CD4-positive, alpha-beta T cell treated with Interleukin-15 for 4 hours (primary cell): ENCODE measurements at places on chromosomes 4 and X.

- DNase-seq, result no peak
These were observed 74.2 kb upstream of the CPEB2 start for GRCh38 chr4:14928035-14928434.

DNA sequence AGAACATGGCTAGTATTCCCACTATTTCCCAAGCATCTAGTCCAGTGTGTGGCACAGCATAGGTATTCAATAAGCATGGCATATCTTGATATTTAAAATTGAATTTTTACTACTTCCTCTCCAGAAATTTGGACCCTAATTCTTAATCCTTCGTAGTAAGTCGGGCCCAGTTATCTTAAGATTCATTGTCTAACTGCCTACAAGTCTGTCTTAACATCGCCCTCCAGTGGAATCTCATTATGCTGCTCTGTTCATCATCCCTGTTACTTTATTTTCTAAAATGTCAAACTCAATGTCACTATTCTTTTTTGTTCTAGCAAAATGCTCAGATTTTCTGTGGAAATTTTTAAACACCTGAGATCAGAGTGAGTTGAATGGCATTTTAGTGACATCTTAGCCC is 606.2 kb downstream of the KLHL13 start:
- DNase-seq, result no peak

GRCh38 chr4:73648478-73648877 is 28.2 kb upstream of the RASSF6 start:
- no peak for DNase-seq

DNA sequence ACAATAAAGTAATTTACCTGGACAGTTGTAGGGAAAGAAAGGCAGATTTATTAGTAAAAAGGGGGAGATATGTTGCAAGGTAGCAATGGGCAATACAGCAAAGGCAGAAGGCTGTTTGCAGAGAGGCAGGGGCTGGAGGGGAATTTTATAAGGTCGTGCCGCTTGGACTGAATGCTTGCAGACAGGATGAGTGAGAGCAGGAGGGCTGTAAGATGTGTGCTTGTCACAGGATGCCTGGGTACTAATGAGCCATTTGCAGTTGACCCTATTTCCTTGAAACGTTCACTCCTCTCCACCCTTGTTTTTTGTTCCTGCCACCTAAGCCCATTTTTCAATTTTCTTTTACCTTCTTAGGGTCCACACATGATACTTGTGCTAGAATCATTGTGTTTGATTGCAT is 214.7 kb downstream of the TRAM1L1 start:
- DNase-seq, result no peak

DNA sequence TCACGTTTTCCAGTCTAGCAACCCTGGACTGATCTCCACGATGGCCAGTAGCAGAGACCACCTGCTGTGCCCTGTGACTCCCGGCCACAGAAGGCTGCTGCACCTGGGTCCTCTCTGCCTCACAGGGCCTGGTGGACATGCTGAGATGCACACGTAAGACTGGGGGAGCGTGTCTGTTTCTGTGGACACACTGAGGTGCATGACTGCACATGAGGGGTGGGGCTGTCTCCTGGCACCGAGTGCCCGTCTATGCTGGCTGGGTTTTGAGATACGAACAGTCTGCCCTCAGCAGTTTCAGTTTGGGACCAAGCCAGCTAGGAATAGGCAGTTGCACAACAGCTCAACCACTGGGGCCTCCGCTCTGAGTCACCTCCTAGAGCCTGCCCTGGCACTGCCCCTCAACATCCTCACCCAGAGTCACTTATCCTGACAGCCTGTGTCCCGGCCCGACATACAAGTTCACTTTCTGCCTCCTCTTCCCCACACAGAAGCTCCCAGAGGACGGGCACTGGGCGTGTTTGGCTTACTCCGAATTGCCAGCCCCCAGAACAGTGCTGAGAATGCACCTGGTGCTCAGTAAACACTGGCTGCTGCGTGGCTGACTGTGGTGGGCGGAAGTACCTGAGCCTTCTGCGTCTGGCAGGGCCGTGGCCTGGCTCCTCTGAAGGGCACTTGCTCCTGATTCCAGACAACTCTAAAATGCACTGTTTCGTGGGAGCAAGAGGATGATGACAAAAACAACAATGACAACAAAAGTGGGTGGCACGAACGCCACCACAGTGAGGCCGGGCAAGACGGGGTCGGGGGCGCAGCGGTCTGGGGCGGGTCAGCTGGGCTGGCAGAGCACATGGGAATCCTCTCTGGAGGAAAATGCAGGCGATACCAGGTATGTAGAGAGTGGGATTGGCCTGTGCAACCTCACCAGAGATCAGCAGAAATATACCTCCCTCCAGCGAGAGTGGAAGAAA is 30.9 kb downstream of the RNF212 start:
- no peak for DNase-seq

GRCh38 chr4:79013756-79014155 is 74.5 kb upstream of the PAQR3 start:
- DNase-seq, result no peak

- no peak for DNase-seq
These were observed 9.1 kb downstream of the PPAT start for GRCh38 chr4:56426273-56426672.

GRCh38 chr4:142383354-142383753 is 462.7 kb downstream of the INPP4B start:
- no peak for DNase-seq

DNA sequence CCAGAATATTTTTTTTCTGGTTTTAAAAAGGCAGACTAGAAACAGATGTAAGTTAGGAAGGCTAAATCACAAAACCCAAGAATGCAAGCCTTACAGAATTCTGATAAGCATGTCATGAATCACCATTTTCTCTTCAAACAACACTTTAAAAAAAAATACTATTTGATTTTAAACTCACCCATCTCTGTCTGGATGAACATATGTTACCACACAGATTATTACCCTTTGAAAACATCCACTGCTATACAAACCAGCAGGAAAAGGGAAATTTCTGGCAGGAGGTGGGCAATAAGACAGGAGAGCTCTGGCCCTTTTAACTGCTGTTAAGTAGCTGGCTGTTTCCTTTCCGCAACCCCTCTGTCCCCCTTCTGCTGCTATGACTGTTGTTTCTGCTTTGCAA is 317.7 kb upstream of the NOCT start:
- no peak for DNase-seq

DNA sequence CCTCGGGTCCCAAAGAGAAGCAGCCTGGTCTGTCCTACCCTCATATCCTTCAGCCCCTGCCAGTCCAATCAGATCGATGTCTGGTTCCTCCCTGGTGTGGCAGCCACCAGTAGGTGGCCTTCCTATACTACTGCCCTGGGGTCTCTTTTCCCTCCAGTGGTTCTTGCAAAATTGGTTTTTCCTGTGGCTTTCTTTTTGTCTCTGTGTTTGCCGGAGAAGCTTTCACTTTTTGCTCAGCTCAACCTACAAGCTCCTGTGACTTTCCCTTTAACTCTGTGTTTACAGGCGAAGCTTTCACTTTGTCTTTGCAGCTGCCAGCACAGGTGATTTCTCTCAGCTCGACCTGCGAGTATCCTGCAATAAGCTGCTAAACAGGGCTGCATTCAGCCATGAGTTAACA is 46.8 kb downstream of the UGT2A3 start:
- DNase-seq, result no peak

DNA sequence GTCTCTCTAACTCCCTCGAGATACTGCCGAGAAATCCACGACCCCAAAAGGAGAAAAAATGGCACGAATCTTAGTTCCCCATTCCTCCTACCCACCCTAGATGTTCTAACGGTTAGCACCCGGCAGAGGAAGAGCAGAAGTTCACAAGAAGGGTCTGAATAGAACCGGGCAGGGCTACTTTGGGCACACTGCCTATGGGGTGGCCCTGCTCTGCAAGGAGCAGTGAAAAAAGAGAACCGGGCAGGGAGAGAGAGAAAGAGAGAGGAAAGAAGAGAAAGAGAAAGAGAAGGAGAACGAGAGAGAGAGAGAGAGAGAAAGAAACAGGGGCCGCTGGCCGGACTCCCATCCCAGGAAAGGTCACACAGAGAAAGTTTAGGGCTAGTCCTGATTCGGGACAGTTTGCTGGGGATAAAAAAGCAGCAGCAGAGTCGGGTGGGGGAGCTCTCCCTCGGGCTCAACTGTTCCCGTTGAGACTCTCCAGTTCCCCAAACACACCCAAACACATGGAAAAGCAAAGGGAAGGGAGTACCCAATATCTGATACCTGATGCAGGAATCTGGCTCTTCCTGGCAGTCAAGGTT is 468 bp downstream of the GLA start:
- no peak for DNase-seq

DNA sequence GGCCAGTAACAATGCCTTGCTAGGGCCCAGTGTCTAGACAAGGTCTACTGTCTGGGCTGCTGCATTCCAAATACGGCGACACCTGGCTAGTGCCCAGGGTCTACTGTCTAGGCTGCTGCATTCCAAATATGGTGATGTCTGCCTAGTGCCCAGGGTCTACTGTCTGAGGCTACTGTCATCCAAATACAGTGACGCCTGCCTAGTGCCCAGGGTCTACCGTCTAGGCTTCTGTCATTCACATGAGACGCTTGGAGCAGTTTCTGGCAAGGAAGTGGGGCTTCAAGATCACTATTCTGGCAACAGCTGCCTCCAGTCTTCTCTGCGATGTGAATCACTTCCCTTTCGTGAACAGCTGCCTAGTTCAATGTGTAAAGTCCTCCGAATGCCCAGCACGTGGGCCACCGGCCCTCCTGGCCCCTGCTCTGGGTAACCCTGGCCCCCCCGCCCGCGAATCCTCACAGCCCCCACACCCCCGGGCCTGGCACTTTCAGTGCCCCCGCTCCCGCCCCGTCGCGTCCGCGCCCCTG is 12.7 kb downstream of the ACOX3 start:
- peak; percentile 19 for DNase-seq

- no peak for DNase-seq
These were observed 135.1 kb upstream of the GEMIN8 start for GRCh38 chrX:14164828-14165227.

GRCh38 chr4:26201120-26201519 is 119.7 kb upstream of the RBPJ start:
- DNase-seq, result no peak

DNA sequence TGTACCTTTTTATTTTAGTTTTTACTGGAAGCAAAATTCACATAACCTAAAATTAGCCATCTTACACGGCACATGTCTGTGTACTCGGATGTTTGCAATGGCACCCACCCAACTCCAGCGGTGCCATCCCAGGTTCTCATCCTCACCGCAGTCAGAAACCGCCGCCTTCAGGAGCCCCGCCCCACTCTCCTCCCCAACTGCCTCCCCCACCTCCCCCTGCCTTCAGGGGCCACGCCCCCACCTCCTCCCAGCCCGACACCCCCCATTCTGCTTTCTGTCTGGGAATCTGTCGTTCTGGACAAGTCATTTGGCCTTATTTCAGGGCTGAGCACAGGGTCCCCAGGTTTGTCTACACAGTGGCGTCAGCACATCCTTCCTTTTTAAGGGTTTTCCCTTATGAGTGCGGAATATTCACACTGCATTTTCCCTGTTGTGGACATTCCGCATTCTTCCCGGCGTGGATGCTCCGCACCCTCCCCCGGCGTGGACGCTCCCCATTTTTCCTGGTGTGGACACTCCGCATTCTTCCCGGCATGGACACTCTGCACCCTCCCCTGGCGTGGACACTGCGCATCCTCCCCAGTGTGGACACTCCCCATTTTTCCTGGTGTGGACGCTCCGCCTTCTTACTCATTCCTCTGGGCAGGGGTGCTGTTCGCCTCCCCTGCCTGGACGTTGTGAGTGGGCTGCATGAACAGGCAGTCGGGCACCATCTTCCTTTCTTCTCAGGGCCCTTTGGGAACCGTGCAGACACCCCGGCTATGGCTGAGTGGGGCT is 135.4 kb upstream of the NKX1-1 start:
- no peak for DNase-seq

DNA sequence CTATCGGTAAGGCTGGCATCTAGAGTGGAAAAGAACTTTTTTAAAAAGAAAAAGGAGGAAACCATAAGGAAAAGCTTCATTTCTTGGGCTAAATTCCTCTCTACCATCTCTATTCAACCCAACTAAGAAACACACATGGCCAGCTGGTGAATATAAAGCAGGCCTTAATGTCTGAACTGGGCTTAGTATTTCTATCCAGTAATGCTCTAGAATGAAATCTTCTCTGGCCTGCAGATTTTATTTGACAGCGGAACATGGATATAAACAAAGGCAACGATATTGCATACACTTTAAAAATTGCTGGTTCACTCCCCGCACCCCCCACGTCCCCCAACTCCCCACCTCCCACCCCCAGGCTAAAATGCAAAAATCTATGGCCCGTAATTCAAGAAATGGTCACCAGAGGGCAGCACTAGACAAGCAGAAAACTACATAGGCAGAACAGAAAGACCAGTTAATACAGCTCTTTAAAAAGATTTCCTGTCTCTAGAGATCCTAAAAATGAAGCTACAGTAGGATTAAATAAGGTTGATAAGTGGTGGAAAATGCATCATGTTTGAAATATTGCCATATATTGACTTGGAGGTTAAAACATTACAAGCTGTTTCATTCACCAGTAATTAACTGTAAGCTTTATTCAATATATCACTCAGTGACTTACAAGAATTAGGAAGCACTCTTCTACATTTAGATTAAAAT is 155.2 kb upstream of the GALNT7 start:
- peak; percentile 59 for DNase-seq

DNA sequence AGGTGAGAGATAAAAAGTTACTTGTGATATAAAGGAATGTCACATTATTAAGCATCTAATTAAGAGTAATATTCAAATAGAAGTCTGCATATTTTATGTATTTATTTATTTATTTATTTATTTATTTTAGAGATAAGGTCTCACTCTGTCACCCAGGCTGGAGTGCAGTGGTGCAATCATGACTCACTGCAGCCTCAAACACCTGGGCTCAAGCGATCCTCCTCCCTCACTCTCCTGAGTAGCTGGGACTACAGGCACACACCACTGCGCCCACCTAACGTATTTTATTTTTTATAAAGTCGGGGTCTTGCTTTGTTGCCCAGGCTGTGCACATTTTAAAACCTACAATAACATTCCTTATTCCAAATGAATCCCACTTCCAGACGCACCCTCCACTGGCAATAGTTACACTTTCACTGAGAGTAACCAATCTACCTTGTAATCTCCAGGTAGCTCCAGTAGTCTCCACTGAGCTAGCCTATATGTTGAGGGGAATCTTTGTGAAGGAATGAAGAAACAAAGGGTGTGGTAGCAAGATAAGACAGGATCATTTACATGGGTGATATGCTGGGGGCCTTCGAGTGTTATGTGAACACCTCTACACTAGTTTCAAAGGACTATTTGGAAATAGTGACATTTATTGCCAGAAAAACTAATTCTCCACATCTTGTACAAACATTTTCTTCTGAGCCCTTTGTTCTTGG is 11.9 kb downstream of the SH3D19 start:
- DNase-seq, result no peak

DNA sequence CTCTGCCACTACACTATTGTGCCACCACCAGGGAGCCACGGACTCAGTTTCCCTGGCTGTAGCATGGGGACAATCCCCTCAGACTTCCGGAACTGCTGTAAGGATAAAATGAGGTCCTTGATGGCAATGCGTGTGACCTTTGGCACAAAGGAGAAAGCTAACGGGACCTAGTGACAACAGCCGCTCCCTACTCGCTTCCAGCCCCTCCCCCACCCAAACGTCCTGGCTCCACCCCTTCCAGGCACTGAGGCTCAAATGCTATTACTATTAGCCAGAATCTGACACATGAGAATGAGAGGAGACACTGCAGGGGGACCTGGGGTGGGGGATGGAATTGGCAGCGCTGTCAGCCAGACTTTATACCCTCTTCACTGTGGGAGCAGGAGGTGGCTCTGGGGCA is 5.4 kb upstream of the DUSP9 start:
- DNase-seq, result no peak
